ENCODE measurements at places on chromosomes 13 and 19.
A peak's percentile ranks its signal among the peaks of the same experiment; 100 is the strongest.

- DNase-seq: no peak
Measured at GRCh38 chr19:5891572-5891937, 12.0 kb downstream of the NDUFA11 start.

DNA sequence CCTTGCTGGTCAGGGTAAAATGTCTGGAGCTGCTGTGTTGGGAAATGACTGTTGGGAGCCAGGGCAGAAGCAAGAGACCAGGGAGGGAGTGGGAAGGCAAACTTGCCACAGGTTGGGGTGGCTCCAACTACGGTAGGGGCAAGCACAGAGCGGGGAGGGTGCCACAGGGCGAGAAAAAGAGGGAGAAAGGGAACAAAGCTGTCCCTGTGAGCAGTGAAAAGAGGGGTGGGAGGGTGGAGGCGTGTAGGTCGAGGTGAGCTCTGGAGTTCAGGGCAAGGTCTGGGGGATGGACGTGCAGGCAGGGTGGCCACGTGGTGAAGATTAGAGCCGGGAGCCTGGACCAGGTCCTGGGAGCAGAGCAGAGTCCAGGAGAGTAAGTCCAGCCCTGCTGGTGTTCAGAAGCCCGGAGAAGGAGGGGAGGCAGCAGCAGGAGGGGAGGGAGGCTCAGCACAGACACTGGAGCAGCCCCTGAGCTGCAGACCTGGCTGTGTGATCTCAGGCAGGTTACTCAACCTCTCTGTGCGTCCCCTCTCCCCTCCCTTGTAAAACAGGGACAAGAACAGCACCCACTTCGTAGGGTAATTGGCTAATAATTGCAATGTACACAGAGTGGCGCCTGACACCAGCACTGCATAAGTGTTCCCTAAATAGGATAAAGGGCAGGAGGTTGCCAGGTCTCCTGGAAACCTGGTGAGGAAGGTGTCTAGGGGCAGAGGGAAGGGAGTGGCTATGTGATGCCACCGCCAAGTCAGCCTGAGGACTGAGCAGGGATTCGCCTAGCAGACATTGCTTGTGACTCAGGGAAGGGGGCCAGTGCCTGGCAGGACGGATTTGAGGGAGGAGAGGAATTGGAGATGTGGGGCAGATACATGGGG lies 3.2 kb upstream of the POLR2E start:
- DNase-seq: no peak

GRCh38 chr13:36132376-36132775 lies 1.2 kb upstream of the DCLK1 start:
- DNase-seq: no peak

- no peak for DNase-seq
Measured at GRCh38 chr13:73288596-73288995, 229.8 kb downstream of the KLF5 start.

DNA sequence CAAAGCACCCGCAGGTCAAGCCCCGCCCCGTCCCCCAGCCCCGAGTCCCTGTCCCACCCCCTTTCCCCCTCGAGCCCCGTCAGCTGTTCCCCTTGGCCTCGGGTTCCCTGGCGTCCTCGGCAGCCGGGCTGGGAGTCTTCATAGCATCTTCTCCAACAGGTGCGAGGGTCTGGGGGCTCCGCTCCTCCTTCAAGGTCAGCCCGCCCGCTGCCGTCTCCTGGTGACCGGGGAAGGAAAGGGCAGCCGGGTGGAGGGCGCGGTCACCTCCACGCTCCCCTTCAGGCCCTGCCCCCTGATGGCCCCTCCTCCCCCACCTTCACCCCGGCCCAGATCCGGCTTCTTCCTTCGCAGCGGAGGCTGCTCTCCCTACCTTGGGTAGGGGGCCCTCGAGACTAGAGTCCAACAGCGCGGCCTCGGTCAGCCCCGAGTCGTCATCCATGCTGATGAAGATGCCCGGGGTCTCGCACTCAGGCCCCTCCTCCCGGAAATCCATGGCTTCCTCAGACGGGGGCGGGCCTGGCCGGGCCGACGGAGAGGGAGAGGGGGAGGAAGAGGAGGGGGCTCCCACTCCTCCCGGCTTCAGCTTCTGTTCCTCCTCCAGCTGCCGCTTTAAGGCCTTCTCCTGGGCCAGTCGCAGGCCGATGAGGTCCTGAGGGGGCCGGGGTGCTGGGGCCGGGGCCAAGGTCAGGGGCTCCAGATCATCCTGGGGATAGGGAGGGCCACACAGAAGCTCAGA lies 541 bp upstream of the RSPH6A start:
- no peak for DNase-seq

DNA sequence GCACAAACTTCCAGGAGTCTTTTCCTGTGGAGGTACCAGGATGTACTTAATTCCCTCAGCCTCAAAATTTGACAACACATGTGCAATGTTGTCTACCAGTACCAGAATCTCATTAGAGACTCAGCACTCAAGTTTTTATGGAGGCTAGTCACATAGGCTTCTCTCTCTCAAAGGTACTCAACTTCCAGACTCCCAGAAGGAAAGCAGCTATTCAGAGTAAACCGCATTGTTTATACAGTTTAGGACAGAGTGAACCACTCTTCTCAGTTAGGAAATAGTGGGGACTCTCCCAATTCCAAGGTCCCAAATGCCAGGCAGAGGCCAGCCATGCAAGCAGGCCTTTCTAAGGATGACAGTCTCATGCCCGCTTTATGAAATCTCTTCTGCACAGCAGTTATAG lies 8.5 kb upstream of the C1QTNF9B start:
- DNase-seq: no peak

- DNase-seq: peak; percentile 85
Measured at GRCh38 chr19:33819880-33820781, 23.5 kb downstream of the KCTD15 start.

- no peak for DNase-seq
Measured at GRCh38 chr19:1961000-1961883, 20.3 kb downstream of the CSNK1G2 start.

DNA sequence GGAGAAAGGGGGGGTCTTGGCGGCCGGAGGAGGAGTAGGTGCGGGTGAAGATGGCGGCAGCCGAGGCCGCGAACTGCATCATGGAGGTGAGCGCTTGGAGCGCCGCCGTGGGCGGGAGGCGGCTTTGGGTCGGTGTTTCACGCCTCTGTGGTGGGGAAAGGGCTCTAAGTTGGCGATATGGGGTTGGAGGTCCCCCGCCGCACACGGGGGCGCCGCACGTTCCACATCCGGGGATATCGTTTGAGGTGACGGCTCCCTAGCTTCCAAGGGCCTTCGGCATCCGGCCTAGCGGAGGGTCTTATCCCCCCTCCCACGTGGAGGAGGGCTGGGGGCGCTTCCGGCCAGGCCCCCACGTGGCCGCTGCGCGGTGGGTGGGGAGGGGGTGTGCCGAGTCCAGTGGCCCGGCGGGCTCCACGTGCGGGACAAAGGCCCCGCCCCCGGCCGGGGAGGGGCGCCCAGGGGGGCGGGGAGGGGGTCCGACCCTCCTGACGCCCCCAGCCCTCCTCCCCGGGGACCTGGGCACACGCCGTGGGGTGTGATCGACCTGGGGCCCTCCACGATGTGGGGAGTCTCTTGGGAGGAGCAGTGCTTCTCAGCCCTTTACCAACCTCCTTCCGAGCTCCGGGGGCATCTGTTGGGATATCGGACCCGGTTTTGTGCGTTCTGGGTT lies at the start of gene PRMT1:
PRMT1 (plus strand) TSS at position 41 of the 670 bp plus-strand sequence; CDS start at position 51, 10 bp downstream.
- DNase-seq: peak; percentile 64

Data from activated CD4-positive, alpha-beta T cell treated with anti-CD3 and anti-CD28 coated beads, Interleukin-10, Interleukin-2, amounts not matched to agents 100 ng/mL and 50 ng/mL, durations not matched to agents 16 hours and 8 hours (primary cell).